ENCODE measurements at places on chromosomes 12 and 14.

- peak; percentile 76 for DNase-seq
Observed at GRCh38 chr12:111773801-111774551, 7.2 kb downstream of the ALDH2 start.

- DNase-seq: no peak
Observed at GRCh38 chr14:68672609-68673285, 120.1 kb downstream of the ZFP36L1 start.

DNA sequence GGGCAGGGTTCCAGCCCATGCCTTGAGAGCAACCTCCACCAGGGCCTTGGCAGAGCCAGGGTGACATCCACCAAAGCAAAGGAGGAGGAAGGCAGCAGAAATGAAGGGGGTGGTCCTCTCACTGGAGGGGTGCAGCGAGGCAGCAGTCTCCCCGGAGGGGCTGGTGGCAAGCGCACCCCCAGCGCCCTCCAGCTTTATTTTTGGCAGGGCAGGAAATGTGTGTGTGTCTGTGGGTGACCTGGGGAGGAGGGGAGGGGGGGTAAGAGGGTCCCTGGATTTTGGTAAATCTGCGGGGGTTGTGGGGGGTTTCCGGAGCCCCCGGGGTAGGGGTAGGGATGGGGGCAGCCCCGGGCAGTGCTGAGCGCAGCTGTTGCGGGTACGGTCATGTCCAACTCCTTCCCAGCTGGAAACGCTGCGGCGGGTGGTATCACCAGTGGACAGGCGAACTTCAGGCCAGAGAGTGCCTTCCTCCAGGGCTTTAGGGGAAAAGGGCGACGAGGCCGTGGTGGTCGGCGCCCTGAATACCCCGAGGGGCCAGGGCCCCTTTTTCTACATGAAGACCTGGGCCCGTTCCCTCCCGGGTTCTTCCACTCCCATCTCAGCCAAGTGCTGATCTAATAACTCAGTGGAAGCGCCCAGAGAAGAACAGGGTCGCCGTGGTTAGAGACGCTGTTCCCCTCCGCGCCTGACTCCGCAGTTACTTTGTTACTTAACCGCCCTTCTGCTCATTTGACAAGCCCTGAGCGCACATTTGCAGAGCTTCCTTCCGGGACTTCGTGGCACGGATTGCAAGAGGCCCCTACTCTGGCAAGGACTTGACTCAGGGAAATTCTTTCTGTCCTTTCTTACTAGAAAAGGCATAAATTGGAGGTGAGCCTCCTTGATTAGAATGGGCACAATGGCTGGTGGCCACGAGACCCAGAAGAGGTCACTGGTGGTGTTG is 55.2 kb downstream of the FOS start:
- DNase-seq: no peak

- no peak for DNase-seq
Observed at GRCh38 chr14:75370416-75371205, 57.2 kb upstream of the JDP2 start.

- DNase-seq: no peak
Observed at GRCh38 chr12:130116791-130117190, 45.5 kb upstream of the FZD10 start.

GRCh38 chr12:131831635-131832041 is 3.4 kb downstream of the MMP17 start:
- DNase-seq: peak; percentile 66

DNA sequence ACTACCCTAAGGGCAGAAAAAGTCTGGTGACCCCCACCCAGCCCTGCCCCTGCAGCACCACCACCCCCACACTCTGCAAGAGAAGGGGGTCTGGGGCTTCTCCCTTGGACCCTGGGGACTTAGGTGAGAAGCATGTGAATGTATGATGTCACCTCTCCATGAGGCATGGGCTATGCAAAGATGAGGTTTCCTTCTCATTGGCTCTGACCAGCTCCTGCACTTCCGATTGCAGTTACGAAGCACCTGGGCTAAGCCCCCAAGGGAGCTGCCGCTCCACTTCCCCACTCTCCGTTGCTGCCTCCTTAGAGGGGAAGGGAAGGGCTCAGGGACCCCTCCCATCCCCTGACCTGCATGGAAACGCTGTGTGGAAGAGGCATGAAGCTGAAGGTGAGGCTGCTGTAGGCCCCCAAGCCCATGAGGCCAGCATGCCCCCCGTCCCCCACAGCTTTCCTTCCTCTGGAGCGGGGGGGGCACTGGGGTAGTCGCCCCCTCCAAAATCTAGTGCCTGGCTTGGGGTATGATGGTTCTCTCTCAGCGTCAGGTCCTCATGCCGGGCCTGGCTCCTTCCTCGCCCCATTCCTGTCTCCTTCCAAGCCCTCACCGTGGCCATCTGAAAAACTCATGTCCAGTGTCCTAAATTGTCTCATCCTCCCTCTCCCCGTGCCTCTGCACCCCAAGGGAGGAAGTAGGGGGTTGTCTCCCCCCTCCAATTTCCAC is 5.5 kb upstream of the DDX23 start:
- DNase-seq: no peak

- DNase-seq: no peak
Observed at GRCh38 chr12:109612975-109613502, 39.4 kb downstream of the MVK start.

DNA sequence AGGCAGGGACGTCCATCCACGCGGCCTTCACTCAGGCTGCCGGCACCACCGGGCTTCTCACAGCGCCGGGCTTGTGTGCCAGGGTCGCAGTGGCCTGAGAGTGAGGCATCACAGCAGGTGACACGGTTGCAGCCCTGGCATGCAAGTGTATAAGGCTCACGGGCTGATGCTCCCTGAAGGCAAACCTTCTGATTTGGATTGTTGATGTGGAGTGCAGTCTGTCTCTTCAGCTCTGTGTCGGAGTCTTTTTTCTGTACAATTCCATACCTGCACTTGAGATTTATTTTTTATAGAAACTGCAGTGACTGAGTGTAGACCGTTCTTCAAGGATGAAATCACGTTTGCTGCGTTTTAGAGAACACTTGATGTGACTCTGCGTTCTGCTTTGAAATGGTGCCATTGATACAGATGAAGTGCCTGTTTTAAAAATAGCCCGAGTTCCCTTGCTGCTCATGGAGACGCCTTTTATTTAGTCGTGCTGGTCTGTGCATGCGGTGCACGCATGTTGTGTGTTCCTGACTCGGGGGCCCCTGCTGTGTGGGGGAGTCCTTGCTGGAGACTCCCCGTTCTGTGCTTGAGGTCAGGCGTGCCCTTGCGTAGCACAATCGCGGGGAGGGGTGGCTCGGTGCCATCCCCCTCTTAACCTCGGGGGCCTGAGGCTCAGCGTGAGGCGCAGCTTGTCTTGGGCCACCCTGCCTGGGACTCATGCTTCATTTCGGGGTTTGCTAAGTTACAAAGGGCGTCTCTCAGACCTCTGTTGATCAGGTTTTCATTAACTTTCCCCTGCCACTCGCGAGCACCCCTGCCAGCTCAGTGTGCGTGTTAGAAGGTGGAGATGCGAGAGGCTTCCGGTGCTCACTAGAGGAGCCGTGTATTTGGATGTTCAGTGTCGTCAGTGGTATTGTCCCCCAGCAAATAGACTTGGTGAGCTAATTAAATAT is 21.6 kb upstream of the AMN start:
- no peak for DNase-seq

GRCh38 chr14:89760086-89760485 is 194.4 kb downstream of the EFCAB11 start:
- no peak for DNase-seq

Data from AG09309 (cell line).